ENCODE measurements at places on chromosomes 12 and 14. TPM values are rescaled to one million over a fixed set of nuclear protein-coding genes. Genes with fewer than 3 reads are reported as not detected.
A peak's percentile ranks its signal among the peaks of the same experiment; 100 is the strongest.

DNA sequence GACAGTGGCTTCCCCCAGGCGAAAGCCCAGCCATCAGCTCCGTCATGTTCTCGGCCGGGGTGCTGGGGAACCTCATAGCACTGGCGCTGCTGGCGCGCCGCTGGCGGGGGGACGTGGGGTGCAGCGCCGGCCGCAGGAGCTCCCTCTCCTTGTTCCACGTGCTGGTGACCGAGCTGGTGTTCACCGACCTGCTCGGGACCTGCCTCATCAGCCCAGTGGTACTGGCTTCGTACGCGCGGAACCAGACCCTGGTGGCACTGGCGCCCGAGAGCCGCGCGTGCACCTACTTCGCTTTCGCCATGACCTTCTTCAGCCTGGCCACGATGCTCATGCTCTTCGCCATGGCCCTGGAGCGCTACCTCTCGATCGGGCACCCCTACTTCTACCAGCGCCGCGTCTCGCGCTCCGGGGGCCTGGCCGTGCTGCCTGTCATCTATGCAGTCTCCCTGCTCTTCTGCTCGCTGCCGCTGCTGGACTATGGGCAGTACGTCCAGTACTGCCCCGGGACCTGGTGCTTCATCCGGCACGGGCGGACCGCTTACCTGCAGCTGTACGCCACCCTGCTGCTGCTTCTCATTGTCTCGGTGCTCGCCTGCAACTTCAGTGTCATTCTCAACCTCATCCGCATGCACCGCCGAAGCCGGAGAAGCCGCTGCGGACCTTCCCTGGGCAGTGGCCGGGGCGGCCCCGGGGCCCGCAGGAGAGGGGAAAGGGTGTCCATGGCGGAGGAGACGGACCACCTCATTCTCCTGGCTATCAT lies 663 bp downstream of the PTGER2 start:
- H3K4me1 ChIP-seq: peaks cover 57% of the 10 kb centered on the region
- DNase-seq: no peak

DNA sequence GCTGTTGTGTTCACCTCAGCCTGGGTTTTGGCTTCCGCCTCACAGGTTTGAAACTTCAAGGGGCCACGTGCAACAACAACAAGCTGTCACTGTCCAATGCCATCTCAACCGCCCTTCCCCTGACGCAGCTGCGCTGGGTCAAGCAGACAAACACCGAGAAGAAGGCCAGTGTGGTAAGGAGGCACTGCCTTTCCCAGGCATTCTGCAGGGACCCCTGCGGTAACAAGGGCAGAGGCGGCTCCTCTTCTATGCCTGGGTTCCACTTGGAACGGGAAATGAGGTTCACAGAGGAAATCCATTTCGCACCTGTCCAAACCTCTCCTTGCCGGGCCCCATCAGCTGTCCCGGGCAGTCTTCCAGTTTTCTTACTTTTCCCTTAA lies 36.8 kb downstream of the HSP90AA1 start:
- no peak for DNase-seq
- H3K4me3 ChIP-seq: no peak overlapping the region
- H3K4me1 ChIP-seq: peaks cover under 1% of the 10 kb centered on the region
- no peak overlapping the region for H3K27ac ChIP-seq
- peaks cover 25% of the 10 kb centered on the region for H3K36me3 ChIP-seq

- no peak overlapping the region for H3K4me3 ChIP-seq
- no peaks in the 10 kb centered on the region for H3K36me3 ChIP-seq
- H3K27me3 ChIP-seq: no peaks in the 10 kb centered on the region
- H3K27ac ChIP-seq: no peak overlapping the region
Measured at GRCh38 chr12:108609537-108610335, 11.9 kb upstream of the TMEM119 start.

GRCh38 chr12:103279444-103279843 lies 216.3 kb downstream of the C12orf42 start:
- no peak for DNase-seq
- no peak overlapping the region for H3K27ac ChIP-seq
- no peaks in the 10 kb centered on the region for H3K36me3 ChIP-seq
- H3K4me3 ChIP-seq: no peak overlapping the region
- peaks cover 21% of the 10 kb centered on the region for H3K27me3 ChIP-seq

GRCh38 chr12:93041416-93041815 lies 112.3 kb upstream of the EEA1 start:
- H3K36me3 ChIP-seq: no peaks in the 10 kb centered on the region
- no peak for DNase-seq
- no peaks in the 10 kb centered on the region for H3K4me1 ChIP-seq
- no peaks in the 10 kb centered on the region for H3K27me3 ChIP-seq
- no peak overlapping the region for H3K27ac ChIP-seq

- peaks cover 12% of the 10 kb centered on the region for H3K4me1 ChIP-seq
- no peak overlapping the region for H3K4me3 ChIP-seq
- no peak overlapping the region for H3K27ac ChIP-seq
Measured at GRCh38 chr12:76449583-76449982, 101.4 kb upstream of the BBS10 start.

- H3K4me3 ChIP-seq: no peak overlapping the region
- H3K36me3 ChIP-seq: no peaks in the 10 kb centered on the region
- H3K27me3 ChIP-seq: peaks cover 4% of the 10 kb centered on the region
- H3K27ac ChIP-seq: no peak overlapping the region
- no peak for DNase-seq
Measured at GRCh38 chr12:68349220-68349621, 17.1 kb upstream of the MDM1 start.

GRCh38 chr14:29553427-29553826 lies 374.2 kb downstream of the PRKD1 start:
- H3K36me3 ChIP-seq: no peaks in the 10 kb centered on the region
- DNase-seq: no peak
- H3K4me1 ChIP-seq: no peaks in the 10 kb centered on the region

GRCh38 chr14:69441948-69442347 lies 42.6 kb upstream of the PLEKHD1 start:
- H3K4me1 ChIP-seq: peaks cover 7% of the 10 kb centered on the region
- no peak overlapping the region for H3K27ac ChIP-seq
- H3K4me3 ChIP-seq: no peak overlapping the region
- no peaks in the 10 kb centered on the region for H3K27me3 ChIP-seq

- H3K4me1 ChIP-seq: peaks cover 31% of the 10 kb centered on the region
- no peaks in the 10 kb centered on the region for H3K27me3 ChIP-seq
- no peak overlapping the region for H3K4me3 ChIP-seq
- DNase-seq: no peak
- H3K36me3 ChIP-seq: no peaks in the 10 kb centered on the region
- no peak overlapping the region for H3K27ac ChIP-seq
Measured at GRCh38 chr12:19186722-19187661, 57.5 kb downstream of the PLEKHA5 start.

- H3K27me3 ChIP-seq: no peaks in the 10 kb centered on the region
- no peak overlapping the region for H3K27ac ChIP-seq
- H3K4me3 ChIP-seq: no peak overlapping the region
- H3K36me3 ChIP-seq: no peaks in the 10 kb centered on the region
- H3K4me1 ChIP-seq: no peaks in the 10 kb centered on the region
- DNase-seq: no peak
Measured at GRCh38 chr14:32761381-32761968, 177.2 kb upstream of the NPAS3 start.

DNA sequence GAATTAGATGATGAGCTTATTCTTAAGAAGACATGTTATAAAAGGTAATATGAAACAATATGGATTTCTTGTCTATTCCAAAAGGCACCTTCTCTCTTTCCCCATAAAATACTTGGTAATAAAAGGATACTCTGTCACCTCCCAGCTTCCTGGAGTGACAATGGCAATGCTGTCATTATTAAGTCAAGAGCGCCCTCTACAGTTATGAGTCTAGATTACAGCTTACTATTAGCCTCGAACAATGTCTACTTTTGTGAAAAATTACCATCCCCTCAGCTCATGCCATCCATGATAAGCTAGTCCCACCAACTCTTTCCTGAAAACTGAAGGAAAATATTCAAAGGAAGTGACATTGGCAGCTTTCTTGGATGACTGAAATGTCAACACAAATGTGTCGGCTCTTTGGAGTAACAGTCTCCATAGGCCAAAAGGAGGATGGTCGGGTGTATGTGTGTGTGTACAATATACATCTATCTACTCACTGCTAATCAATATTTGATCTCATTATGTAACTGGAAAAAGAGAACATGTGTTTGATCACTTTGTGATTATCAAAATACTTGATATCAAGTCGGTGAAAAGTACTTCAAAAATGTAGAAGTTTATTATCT lies 48.7 kb upstream of the CDKN3 start:
- H3K27me3 ChIP-seq: no peaks in the 10 kb centered on the region
- H3K4me3 ChIP-seq: no peak overlapping the region
- no peaks in the 10 kb centered on the region for H3K36me3 ChIP-seq
- peaks cover 37% of the 10 kb centered on the region for H3K4me1 ChIP-seq
- no peak overlapping the region for H3K27ac ChIP-seq

GRCh38 chr12:53775478-53776145 lies 23.8 kb upstream of the CISTR start:
- H3K4me3 ChIP-seq: no peak overlapping the region
- no peak overlapping the region for H3K27ac ChIP-seq
- peaks cover 9% of the 10 kb centered on the region for H3K4me1 ChIP-seq

DNA sequence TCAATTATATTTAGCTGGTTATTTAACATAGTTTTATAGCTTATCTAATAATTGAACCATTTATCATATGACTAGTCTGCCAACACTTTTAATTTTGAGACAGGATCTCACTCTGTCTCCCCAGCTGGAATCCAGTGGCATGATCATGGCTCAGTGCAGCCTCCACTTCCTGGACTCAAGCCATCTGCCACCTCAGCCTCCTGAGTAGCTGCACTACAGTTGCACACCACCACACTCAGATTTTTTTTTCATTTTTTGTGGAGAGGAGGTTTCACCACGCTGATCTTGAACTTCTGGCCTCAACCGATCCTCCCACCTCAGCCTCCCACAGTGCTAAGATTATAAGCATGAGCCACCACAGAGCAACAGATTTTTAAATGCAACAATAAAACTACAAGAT lies 151.4 kb upstream of the MDGA2 start:
- H3K36me3 ChIP-seq: no peaks in the 10 kb centered on the region
- no peak overlapping the region for H3K27ac ChIP-seq
- no peak overlapping the region for H3K4me3 ChIP-seq

DNA sequence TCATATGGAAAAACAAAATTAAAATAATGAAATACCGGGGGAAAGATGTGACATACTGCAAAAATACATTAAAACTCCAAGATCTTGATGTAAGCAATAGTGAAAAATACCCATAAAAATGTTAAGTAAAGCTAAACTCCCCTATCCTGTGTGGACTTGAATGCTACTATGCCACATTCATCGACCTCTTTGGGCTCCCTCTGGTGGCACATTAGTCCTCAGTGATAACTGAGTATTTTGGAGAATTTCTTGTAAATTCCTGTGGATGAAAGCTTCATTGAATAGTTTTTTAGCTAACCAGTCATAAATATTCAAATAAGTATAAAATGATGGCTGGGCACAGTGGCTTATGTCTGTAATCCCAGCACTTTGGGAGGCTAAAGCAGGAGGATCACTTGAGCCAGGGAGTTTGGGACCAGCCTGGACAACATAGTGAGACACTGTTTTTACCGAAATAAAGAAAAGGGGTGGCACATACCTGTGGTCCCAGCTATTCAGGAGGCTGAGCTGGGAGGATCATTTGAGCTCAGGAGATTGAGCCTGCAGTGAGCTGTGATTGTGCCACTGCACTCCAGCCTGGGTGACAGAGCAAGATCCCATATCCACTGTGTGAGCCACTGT lies 42.4 kb upstream of the SGPP1 start:
- H3K36me3 ChIP-seq: no peaks in the 10 kb centered on the region
- H3K4me3 ChIP-seq: no peak overlapping the region
- H3K4me1 ChIP-seq: peaks cover 7% of the 10 kb centered on the region
- no peaks in the 10 kb centered on the region for H3K27me3 ChIP-seq

- no peak overlapping the region for H3K4me3 ChIP-seq
- DNase-seq: no peak
- peaks cover 4% of the 10 kb centered on the region for H3K36me3 ChIP-seq
- no peaks in the 10 kb centered on the region for H3K27me3 ChIP-seq
Measured at GRCh38 chr14:100827101-100828021, 1.4 kb downstream of the MEG3 start.

DNA sequence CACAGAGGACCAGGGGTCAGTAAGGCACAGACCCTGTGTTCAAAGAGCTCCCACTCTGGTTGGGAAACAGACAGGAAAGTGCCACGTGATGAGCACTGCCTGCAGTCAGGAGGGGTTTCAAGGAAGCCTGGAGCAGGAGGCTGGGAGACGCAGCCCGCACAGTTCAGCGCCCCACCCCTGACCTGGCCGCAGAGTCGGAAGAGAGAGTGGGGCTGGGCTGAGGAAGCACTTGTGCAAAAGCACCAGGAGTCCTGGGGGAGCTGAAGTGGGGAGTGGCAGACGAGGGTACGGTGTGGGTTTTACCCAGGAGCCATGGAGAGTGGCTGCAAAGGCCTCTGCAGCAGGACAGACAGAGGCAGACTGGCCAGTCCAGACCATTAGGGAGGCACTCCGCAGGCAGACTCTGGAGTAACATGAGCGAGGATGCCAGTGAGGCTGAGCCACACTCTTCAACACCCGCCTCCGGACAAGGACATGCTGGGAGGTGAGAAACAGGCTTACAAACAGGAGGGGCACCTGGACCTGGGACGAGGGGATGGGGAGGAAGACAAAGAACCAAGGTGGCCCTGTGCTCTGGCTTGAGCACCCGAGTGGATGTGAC lies 85.7 kb upstream of the GPR68 start:
- DNase-seq: no peak
- H3K4me3 ChIP-seq: no peak overlapping the region
- H3K4me1 ChIP-seq: peaks cover 34% of the 10 kb centered on the region
- H3K27me3 ChIP-seq: peaks cover 9% of the 10 kb centered on the region
- H3K27ac ChIP-seq: no peak overlapping the region

GRCh38 chr12:102374190-102374589 lies 106.2 kb downstream of the IGF1 start:
- no peak overlapping the region for H3K27ac ChIP-seq
- no peak overlapping the region for H3K4me3 ChIP-seq
- no peaks in the 10 kb centered on the region for H3K36me3 ChIP-seq
- H3K27me3 ChIP-seq: no peaks in the 10 kb centered on the region
- H3K4me1 ChIP-seq: no peaks in the 10 kb centered on the region

- H3K4me1 ChIP-seq: peaks cover 59% of the 10 kb centered on the region
- no peak for DNase-seq
- no peak overlapping the region for H3K4me3 ChIP-seq
- peaks cover 3% of the 10 kb centered on the region for H3K36me3 ChIP-seq
- peaks cover 2% of the 10 kb centered on the region for H3K27me3 ChIP-seq
Measured at GRCh38 chr12:62649412-62650138, 182.9 kb downstream of the MON2 start.

GRCh38 chr12:85725991-85726390 lies 110.2 kb downstream of the RASSF9 start:
- DNase-seq: no peak
- H3K27ac ChIP-seq: no peak overlapping the region
- no peak overlapping the region for H3K4me3 ChIP-seq
- no peaks in the 10 kb centered on the region for H3K27me3 ChIP-seq
- no peaks in the 10 kb centered on the region for H3K4me1 ChIP-seq
- no peaks in the 10 kb centered on the region for H3K36me3 ChIP-seq

GRCh38 chr12:96501133-96501761 lies 11.9 kb downstream of the CFAP54 start:
- no peaks in the 10 kb centered on the region for H3K36me3 ChIP-seq
- H3K27me3 ChIP-seq: peaks cover 2% of the 10 kb centered on the region
- peak overlapping the region; percentile 19 for H3K27ac ChIP-seq
- no peak for DNase-seq

Gene RASAL1
- 0.65 TPM for total RNA-seq

Gene CCDC38
- total RNA-seq: 0.09 TPM

Gene GPX2
- 0.58 TPM for total RNA-seq

Gene KCNH5
- total RNA-seq: 2.3 TPM

Gene ASB8
- 24.8 TPM for total RNA-seq

Gene TEX52
- total RNA-seq: not detected

Data from mesothelial cell of epicardium (in vitro differentiated cells).